AG08396 (cell line): ENCODE measurements at places on chromosomes 2 and 18.
A peak's percentile ranks its signal among the peaks of the same experiment; 100 is the strongest.

- DNase-seq: no peak
These were observed 39.3 kb downstream of the CD302 start for GRCh38 chr2:159758686-159759085.

DNA sequence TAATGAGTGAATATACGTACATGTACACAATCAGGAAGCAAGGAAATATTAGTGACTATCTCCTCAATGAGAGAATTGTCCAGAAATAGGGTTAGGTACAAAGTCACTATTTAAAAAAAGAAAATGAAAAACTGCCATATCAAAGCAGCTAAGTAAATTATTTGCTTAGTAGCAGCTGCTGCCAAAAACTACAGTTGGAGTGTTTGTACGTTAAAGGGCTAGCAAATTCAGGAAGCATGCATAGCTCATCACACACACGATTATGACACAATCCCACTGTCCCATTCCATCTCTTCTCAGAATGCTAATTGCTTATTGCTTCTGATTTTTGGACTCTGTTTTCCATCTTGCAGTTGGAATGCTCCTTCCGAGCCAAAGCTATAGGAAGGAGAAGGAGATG is 2012.5 kb upstream of the LRRTM1 start:
- DNase-seq: no peak

DNA sequence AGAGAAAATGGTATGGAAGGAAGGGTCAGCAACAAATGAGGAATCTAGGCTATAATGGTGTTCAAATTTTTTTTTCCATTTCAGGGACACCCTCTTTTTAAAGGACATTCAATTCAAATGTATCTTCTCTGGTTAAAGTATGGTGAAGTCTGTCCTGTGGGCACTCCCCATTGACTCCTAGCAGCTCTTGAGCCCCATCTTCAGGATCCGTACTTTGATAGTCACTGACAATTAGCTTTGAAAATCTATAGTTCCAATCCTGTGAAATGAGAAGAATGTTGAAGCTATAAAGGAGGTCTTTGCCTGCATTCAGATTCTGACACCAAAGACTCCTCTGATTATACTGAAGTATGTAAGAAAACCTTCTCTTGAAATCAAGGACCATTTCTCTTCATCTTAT is 43.3 kb downstream of the KCNH7 start:
- DNase-seq: no peak

DNA sequence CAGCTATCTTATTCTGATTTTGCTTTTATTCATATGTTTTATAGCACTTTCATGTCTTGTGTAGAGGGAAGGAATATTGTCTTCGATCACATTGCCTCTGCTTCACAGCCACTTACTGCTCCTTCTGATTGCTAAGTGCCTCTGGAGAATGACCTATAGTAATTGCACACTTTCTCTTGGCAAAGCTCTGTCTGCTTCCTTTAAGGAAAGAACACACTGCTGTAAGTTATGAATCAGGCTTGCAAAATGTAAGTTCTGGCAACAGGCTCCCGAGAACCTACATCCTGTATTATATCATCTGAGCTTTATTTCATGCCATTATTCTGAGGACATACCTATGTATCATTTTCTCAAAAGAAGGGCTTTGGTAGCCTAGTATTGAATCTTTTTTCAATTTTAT is 170.7 kb downstream of the ZNF804A start:
- peak; percentile 4 for DNase-seq
